ENCODE measurements at places on chromosomes 11 and 22. TPM values are rescaled to one million over a fixed set of nuclear protein-coding genes. Genes with fewer than 3 reads are reported as not detected.

The OR52H1 gene
- not detected for total RNA-seq

The FGF4 gene
- total RNA-seq, result not detected

The C11orf65 gene
- 1.4 TPM for total RNA-seq

The AIFM3 gene
- total RNA-seq, result 0.56 TPM

The CWC15 gene
- 32.5 TPM for total RNA-seq

The SIAE gene
- 8.6 TPM for total RNA-seq

The WBP2NL gene
- total RNA-seq, result under 0.01 TPM

The APOA4 gene
- total RNA-seq, result not detected

The HOATZ gene
- not detected for total RNA-seq

The BBOX1 gene
- total RNA-seq, result 13.2 TPM

The DGCR6 gene
- total RNA-seq, result 10.1 TPM

The SCGB1D2 gene
- not detected for total RNA-seq

The RBM7 gene
- total RNA-seq, result 4.4 TPM

The CRYBB1 gene
- total RNA-seq, result not detected

The CRACR2B gene
- 3.0 TPM for total RNA-seq
